CD4-positive, alpha-beta T cell treated with Interleukin-12 subunit alpha and Interleukin-12 subunit beta, for 1 hour (primary cell): ENCODE measurements at places on chromosomes 7 and 10.

GRCh38 chr7:14457568-14458453, 444.7 kb downstream of the DGKB start:
- DNase-seq, result peak; percentile 54

GRCh38 chr10:119407254-119407777, 135.2 kb downstream of the RGS10 start:
- no peak for DNase-seq

GRCh38 chr7:51789489-51789888, 472.9 kb upstream of the COBL start:
- no peak for DNase-seq

DNA sequence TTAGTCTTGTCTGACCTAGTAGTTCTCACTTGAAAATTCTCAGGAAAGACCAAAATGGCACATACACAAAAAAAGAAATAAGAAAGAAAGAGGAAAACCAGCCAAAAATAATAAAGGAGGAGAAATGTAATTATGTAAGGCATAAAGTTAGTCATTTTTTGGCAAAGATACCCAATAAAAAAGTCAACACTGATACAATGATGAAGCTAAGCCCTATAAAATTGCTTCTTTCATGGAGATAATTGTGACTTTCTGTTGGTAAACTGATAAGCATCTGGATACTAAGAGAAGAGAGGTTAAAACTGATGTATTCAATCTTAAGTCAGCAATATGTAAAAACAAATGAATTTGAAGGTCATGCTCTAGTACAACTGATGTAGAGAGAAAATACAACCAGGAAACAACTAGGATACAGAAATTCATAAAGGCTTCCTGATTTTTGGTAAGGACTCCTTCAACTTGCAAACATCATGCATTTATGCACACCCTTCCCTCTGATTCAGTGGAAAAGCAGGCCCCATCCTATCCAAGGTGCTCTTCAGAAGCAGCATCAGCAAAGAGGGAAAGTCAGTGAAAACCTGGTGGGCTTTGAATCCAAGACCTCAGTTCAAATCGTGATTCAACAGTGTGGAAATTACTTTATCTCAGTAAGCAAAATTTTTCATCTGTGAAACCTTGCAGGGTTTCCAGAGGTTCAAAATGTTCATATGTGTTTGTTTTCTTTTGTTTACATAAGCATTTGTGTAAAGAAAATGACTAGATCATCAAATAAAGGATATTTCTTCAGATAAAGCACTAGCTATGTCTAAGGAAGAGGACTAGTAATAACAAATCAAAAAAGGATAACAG, 32.6 kb downstream of the IMMP2L start:
- no peak for DNase-seq

- DNase-seq, result no peak
These were observed 59.3 kb upstream of the NMT2 start for GRCh38 chr10:15227611-15228372.

DNA sequence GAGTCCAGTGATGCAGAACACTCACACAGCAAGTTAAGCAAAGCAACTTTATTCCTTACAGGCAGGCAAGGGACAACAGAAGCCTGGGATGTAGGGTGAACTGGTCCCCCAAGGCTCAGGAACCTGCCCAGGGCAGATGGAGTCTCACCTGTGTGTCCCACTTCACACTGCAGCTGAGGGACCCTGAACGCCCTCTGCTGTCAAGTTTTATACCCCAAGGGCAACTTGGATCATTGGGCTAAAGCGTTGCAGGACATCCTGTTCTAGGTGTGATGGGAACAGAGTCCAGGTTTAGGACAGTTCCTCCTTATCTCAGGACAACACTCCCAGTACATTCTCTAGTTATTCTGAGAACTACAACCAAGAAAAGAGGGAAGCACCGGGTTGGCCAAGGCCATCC, 49.5 kb upstream of the ZNF746 start:
- no peak for DNase-seq

DNA sequence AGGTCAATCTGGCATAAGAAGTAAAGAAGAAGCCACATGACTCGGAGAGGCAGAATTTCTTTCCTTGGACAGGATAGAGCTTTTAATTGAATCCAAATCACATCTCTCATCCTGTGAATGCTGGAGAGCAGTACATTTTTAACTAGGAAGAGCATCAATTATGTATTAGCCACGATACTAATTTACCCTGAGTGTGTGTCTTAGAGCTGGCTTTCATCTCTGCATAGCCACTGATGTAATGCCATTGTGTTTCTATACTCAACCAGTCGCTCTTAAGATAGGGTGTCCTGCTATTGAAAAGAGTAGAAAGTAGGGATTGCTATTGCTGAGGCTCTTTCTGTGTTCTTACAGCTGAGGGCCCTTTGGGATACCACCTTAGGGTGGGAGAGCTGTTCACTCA, 280.3 kb downstream of the AUTS2 start:
- DNase-seq, result no peak

GRCh38 chr10:63646491-63646890, 125.3 kb downstream of the REEP3 start:
- DNase-seq, result no peak

- no peak for DNase-seq
These were observed 552.5 kb upstream of the FOXK1 start for GRCh38 chr7:4129481-4130122.

DNA sequence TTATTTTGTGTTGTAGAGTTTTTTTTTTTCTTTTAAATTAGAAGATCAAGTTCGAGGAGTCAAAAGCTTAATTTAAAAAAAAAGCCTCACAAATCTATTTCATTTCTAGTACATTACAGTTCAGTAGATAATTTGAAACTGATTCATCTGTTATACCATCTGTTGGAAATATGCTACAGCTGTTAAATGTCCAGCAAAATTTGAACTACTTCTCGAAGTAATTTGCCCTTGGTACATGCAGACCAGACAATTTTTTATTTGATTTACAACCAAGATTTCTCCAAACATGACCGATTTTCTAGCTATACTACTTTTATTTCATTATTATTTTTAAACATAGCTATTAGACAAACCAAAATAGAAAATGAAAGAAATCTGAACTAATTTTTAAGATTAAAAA, 647.9 kb downstream of the CNTNAP2 start:
- DNase-seq, result no peak

- DNase-seq, result no peak
These were observed 24.0 kb upstream of the NANOS1 start for GRCh38 chr10:119005362-119006043.

GRCh38 chr7:137696376-137696775, 150.4 kb downstream of the DGKI start:
- DNase-seq, result no peak

GRCh38 chr7:133355325-133355708, 102.4 kb downstream of the EXOC4 start:
- DNase-seq, result no peak

GRCh38 chr7:45580053-45580872, 6.1 kb downstream of the ADCY1 start:
- no peak for DNase-seq

- DNase-seq, result no peak
These were observed 46.7 kb upstream of the TECTB start for GRCh38 chr10:112236486-112236885.
